ENCODE measurements at places on chromosomes 11 and 22.
A peak's percentile ranks its signal among the peaks of the same experiment; 100 is the strongest.

DNA sequence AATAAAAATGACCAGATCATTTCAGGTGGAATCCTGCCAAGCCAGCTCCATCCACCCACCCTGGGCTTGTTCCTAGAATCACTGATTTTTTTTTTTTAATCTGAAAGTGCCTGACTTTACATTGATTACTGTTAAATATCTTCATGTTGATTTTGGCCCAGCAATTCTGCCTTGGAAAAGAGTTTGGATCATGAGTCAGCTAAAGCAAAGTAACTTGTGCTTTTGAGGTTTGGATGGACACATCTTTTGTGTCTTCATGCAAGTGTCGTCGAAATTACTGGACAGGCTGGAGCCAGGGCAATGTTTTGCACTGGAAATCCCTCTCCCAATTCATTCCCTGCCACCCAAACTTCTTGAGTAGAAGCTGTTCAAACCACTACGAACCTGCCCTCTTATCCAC is 164.0 kb upstream of the SYT13 start:
- DNase-seq, result no peak

DNA sequence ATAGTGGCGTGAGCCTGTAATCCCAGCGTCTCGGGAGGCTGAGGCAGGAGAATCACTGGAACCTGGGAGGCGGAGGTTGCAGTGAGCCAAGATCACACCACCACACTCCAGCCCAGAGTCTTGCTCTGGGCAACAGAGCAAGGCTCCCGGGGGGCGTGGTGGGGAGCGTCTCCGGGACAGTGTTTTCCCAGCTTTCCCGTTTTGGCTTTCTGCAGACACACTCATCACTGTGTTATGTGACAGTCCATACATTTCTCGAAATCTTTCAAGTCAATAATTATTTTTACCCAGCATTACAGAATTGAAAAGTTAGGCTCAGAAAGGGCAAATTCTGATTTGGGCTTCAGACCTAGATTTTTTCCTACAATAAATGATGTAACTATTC is 31.7 kb downstream of the NEAT1 start:
- no peak for DNase-seq

DNA sequence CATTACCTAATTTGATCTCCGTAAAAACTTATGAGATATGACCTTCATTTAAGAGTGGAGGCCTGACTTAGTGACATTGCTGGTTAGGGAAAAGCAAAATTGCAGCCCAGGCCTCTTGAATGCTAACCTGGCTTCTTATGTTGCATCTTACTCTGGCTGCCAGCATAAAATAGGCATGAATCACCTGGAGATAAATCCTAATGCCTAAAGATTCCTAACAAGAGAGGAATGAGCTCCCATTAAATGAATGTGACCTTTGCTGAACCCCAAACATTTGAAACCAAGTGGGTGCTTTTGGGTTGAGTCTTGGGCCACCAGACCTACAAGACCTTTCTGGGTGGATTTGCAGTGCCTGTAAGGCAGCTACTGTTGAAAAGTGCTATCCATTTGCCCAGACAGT is 1145.6 kb upstream of the TENM4 start:
- DNase-seq, result no peak

GRCh38 chr11:44580701-44581100 is 15.2 kb downstream of the CD82 start:
- DNase-seq, result no peak

GRCh38 chr22:33467080-33467479 is 408.9 kb upstream of the SYN3 start:
- DNase-seq, result no peak

- DNase-seq, result no peak
Observed at GRCh38 chr11:20881328-20882079, 212.1 kb downstream of the NELL1 start.

DNA sequence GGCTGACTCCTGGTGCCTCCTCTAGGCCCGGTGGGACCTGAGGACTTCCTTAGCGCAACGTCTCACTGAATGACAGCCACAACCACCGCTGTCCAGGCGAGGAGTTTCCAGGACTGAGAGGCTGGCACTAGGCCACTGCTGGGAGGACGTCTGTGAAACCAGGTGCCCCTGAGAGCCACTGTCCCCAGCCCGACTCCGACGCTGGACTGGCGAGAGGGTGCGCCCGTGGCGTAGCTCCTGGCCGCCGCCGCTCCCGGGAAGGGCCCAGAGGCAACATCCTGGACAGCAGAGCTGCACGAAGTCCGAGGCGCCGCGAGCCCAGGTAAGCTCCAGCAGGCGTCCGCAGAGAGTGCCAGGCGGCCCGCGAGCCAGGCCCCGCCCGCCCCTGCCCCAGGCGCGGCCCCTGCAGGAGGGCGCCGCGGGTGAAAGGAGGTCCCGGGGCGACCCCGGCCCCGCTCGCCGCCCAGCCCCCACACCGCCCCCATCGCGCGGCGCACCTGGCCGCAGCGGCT is 525 bp downstream of the DGCR2 start:
- DNase-seq, result peak; percentile 60

DNA sequence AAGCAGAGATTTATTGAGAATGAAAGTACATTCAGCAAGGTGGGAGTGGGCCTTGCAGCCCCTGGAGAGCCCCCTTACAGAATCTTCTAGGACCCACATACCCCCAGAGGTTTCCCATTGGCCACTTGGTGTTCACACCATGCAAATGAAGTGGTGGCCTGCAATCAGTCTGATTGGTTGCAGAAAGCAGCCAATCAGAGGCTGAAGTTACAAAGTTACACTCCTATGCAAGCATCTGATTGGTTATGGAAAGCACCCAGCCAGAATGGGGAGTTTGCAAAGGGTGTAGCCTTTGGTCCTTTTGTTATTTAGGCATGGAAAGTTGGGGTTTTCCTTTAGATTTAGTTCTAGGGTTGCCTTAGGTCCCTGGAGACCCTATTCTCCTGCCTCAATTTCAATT is 34.9 kb downstream of the UVRAG start:
- DNase-seq, result no peak

- no peak for DNase-seq
Observed at GRCh38 chr11:1387521-1387920, 2.2 kb upstream of the BRSK2 start.

DNA sequence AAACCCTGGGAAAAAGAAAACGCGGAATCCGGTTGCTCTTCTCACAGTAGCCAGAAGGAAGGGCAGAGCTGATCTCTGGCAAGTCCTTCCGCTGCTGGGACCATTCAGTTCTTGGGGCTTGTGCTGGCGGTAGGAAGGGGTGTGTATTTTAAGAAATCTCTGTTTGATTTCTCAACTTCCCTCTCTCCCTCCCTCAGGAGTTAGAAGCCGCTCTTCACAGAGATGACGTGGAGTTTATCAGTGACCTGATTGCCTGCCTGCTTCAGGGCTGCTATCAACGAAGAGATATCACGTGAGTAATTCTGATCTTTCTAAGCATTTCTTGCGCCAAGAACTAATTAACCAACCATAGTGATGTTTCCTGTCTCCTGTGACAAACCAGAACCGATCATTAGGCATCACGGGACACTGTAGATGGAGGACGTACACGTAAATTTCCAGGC is 85.9 kb upstream of the SLC25A18 start:
- no peak for DNase-seq

DNA sequence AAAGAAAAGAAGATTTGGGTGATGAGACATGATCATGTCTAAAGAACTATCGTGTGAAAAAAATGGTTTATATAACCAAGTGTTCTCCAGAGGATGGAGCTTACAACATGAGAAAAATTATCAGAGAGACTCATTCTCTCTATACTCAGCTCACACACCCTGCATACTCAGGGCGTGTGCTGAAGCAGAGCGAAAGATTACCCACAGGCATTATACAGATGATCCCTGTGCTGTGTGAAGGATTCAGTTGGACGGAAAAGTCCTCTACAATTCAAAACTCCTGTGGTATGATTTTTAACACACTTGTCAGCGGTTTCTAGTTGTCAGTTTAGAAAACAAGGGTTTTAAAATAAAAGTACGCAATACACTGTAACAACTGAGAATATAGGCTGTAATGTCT is 267.3 kb downstream of the DLG2 start:
- no peak for DNase-seq

- no peak for DNase-seq
Observed at GRCh38 chr11:125074511-125075241, 11.6 kb downstream of the SLC37A2 start.

GRCh38 chr11:76025068-76025467 is 181.2 kb downstream of the WNT11 start:
- no peak for DNase-seq

DNA sequence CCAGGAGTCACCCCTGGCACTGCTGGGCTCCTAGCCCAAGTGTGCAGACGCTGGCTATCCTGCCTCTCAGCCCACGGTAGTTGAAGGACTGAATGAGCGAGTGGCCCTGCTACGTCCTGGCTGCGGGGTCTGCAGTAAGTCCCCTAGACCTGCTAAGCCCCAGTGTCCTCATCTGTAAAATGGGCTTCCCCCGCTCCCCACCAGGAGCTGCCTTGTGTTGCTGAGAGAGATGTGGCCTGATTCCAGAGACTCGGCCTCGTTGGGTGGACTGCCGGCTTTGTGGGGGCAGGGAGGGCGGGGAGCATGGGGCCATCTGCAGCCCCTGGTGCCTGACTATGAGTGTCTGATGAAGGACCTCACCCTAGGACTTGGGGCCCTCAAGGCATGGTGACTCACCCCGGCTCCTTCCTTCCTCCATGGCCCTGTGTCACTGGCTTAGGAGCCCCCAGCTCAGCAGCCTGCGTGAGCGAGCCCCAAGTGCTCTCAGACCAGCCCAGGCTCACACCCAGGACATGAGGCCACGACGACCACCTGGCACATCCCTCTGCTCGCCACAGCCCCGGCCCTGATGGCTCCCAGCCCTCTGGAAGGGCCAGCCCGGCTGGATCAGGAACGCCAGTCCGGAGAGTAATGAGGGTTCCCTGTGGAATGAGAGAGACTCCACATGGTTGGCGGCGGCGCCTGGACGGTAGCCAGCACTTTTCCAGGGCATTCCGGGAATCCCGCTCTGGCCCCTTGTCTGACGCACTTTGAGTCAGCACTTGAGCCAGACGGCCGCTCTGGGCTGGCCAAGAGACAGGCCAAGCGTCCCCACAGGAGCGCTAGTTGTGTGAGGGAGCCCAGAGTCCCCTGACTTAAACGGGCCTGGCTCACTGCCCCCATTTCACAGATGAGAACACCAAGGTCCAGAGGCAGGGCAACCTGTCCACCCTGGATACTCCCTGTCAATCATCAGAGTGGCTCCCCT is 50.5 kb upstream of the SHISAL1 start:
- DNase-seq, result no peak

GRCh38 chr11:35163209-35163608 is 24.2 kb downstream of the CD44 start:
- no peak for DNase-seq

DNA sequence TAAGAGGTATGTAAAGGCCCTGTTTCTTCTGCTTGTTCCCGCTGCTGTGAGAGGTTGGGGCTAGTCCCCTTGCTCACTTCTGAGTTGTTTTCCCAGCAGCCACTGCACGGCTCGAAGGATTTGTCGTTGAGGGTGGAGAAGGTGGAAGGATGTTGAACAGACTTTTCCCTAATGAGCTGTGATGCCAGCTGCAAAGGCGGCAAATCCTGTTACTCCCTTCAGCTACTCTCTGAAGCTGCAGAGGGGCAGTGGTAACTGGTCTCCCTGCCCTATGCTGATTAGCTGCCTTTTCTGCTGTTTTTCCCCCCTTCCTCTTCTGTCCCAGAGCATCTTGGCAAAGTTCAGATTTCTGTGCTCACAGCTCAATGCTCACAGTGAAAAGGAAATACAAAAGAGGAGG is 90.4 kb upstream of the SLC25A18 start:
- DNase-seq, result no peak

- DNase-seq, result peak; percentile 79
Observed at GRCh38 chr11:67356864-67357561, 3.7 kb upstream of the POLD4 start.

DNA sequence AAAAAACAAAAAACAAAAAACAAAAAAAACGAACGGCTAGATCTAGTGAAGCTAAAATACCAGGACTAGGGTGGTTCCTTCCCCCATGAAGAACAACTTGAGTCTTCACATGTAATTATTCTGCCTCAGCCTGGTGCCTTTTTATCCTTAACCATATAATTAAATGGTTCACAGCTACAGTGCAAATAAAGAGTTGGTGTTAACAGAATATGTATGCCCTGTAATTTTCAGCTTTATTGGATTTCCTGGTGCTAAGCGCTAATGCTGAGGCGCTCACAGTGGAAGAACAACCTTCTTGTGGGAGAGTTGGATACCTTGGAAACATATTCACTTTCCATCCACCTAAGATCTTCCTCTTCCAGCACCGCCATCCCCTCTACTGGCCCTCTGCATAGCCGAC is 158.5 kb upstream of the SORL1-AS1 start:
- DNase-seq, result no peak

- no peak for DNase-seq
Observed at GRCh38 chr11:106421676-106422292, 344.3 kb downstream of the AASDHPPT start.

DNA sequence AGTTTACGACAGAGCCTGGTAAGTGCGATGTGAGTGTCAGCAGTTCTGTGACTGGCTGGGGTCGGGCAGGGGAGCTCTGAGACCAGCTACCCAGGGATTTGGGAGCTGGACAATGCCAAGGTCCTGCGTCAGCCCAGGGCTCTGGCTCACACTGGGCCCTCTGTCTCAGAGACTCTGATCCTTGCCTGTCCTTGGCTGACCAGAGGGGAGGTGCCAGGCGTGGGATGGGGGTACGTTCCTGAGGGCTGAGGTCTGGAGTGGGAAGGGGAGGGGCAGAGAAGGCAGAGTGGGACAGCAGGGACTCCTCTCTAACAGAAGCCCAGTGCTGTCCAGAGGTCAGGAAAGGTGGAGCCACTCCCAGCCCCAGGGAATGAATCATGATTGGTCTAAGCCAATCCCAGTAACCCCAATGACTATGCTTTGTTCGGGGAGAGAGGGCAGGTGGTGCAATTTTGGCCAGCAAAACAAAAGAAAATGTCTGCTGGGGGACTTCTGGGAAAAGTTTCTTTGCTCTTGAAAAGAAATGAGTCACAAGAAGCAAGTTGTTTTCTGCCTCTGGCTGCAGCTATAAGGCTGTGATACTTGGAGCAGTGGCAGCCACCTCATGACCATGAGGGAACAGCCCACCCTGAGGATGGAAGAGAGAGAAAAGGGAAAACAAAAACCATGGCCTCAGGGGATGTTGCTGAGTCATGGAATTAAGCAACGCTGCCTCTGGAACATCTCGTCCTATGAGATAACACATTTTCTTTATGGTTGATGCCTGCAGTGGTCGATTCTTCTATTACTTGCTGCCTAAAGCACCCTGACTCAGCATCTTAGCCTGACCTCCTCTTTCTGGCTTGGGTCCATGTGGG is 108.3 kb downstream of the CHST1 start:
- DNase-seq, result no peak

DNA sequence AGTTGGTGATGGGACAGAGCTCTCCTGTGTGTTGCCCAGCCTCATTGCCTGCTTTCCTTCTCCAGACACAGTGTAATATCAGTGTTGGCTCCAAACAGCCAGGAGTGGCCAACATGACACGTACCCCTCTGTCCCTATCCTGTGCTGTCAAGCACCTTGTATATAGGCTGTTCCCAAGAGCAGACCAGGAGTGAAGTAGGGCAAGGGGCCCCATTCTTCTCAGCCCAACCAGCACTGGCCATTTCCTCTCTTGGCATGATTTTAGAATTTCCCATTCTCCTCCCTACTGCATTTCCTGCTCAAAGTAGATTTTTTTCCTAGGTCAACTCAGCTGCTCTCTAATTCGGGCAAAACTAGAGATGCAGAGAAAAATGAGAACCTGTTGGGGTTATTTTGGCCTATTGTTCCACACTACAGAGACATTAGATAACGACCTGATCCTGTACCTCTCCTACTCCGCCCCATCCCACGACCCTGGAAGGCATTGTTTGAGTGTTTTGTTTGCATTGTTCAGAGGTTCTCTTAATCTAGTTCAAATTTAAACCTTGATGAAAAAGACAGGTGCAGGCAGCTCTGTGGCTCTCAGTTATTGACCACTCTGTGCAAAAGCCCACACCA is 95.6 kb downstream of the RASSF10 start:
- no peak for DNase-seq
